Putamen (tissue), 1 donor: ENCODE measurements at places on chromosomes 16 and 17.

- DNase-seq, result no peak
Observed at GRCh38 chr17:1554751-1555540, 7.6 kb downstream of the PITPNA start.

DNA sequence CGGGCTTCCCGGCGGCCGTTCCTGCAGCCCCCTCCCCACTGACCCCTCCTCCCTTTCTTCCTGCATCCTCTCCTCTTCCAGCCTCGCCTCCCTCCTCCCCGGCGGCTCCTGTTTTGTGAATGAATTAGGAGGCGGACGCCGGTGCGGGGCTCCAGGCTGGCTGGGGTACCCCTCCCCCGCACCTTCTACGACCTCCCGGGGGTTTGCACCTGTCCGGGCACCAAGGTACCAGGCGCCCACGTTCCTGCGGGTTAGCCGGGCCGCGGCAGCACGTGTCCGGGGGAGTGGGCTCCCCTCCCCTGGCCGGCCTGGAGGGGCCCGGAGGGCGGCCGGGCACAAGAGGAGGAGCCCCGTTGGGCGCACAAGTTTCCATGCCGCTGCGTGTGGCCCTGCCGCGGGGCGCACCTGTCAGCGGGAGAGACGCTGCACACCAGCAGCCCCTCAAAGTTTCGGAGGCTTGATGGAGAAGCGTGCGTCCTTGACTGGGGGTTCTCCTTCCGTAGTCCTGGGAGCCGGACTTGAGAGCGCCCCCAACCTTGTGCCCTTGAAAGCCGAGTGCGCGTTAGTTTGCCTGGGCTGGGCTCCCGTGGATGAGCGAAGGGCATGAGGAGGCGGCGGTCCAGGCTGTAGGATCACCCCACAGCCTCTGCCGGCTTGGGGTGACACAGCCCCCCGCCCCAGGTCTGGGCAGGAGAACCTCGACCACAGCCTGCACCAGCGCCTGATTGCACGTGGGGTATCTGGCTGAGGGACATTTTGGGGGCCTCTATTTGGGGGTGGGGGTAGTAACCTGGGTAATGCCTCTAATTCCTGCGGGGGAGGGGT, 1.2 kb downstream of the HAS3 start:
- no peak for DNase-seq

GRCh38 chr16:88568710-88569613, 1.2 kb upstream of the ZC3H18 start:
- DNase-seq, result no peak

- no peak for DNase-seq
Observed at GRCh38 chr16:56370875-56371659, 54.3 kb downstream of the AMFR start.

DNA sequence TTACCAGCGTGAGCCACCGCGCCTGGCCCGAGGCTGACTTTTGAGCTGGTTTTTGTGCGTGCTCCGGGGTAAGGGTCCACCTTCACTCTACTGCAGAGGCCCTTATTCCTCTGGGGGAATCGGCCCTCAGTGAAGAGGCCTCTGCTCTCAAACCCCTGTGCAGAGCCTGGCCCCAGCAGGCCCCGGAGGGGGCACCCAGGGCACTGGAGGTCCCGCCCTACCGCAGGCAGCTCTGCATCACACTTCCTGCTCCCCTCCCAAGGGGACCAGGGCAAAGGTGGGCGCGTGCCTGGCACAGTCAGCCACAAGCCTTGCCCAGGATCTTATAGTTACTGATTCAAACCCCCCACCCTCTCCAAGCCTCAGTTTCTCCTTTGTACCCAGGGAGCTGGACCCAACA, 3.6 kb upstream of the UBE2I start:
- no peak for DNase-seq
